ENCODE measurements at places on chromosomes 13 and 19.

DNA sequence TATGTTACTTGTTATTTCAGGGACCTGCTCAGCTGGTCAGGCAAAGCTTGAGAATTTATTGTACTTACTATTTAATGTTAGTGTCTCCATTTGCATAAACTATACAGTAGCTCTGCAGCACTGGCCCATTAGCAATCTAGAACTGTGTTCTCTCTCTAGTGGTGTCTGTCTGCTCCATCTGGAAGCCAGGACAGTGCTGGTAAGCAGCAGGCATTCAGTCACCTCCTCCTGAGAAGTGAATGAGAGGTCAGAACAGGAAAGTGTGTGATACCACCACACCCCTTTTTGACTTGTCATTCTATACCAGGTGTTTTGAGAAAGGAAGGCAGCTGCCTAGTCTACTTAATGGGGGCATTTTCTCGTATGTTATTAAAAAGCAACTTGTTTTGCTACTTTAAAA, 3.9 kb downstream of the COG3 start:
- no peak for DNase-seq

- no peak for DNase-seq
These were observed 809.6 kb downstream of the EFNB2 start for GRCh38 chr13:105725887-105726286.

DNA sequence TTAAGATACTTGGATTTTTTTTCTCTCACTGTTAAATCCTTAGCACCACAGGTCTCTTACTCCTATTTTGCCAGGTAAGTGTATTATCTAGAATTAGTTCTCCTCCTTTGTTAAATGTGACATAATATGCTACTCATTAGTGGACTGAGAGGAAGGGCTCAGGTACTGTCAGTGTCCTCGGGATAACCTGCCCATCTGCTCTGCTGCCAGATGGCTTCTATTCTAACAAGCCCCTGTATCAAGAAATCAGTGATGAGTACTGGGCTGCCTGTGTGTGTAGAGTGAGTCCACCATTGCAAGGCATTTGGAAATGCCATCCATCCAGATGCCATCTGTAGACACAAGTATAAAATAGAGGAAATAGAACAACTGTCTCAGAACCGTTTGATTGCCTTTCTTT, 209.6 kb downstream of the ATP8A2 start:
- DNase-seq: no peak

- no peak for DNase-seq
These were observed 15.8 kb upstream of the GJB6 start for GRCh38 chr13:20247963-20248362.

GRCh38 chr13:72390909-72391308, 336.5 kb downstream of the MZT1 start:
- no peak for DNase-seq

- no peak for DNase-seq
These were observed 32.5 kb upstream of the NDFIP2 start for GRCh38 chr13:79448413-79448812.

DNA sequence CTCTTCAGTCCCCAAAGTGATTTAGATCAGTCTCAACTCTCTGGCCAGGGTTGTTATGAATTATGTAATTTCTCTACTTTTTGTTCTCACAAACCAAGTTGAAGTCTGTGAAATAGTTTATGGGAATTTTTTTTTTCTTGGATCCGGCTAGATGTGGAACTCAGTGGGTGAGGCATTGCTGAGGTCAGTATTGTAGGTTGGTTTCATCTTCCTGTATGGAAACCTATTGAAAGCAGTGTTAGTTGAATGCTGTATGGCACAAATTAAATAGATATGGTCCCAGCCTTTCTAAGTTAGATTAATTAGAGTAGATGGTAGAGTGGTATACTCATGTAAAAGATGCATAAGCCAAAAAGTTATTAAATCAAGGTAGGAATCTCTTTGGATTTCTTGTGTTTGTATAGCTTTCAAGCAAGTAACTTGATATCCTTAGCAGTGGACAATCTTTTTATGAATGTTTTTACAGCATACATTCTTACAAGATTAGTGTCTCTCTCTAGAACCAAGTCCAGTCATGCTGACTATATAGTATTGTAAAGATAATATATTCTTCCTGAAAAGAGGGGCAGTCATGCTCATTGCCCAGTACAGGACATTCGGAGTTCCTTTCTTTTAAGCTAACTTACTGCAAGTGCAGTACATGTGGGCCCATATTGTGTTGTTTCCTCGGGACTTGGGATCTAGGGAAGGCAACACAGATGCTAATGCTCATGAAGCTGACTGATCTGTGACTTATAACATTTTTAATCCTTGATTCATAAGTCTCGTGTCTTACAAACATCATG, 2541.1 kb downstream of the PCDH9 start:
- no peak for DNase-seq

DNA sequence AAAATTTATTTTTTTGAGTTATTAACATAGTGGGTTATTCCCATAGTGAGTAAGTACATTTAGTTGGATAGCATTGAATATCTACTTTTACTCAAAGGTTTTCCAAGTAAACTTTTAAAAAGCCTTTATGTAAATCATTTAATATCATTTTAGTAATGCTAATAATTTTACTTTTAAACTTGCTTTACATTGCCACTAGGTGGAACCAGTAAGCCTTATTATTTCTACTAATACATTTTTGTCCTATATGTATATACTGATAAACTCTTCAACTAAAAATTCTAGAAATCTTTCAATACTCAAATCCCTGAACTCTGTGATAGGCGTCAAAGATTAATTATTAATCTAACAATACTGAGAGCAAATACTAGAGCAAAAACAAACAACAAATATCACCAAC, 1709.2 kb upstream of the PCDH20 start:
- DNase-seq: no peak

DNA sequence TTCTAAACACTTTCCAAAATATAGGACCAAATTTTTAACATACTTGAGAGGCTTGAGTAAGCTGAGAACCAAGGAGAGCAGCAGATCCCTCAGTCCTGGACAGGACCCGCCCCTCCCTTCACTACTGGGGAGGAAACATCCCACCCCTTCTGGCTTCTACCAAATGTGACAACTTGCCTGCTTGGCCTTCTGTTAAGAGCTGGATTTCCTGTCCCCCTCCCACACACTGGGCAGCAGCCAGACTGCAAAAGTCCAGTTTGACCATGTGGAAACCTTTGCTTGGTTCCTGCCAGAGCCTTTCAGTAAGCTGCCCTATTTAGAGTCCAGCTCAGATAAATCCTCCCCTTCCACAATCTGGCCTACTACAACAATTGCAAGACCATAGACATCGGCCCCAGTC, 84.3 kb downstream of the FGF14 start:
- DNase-seq: no peak

GRCh38 chr19:13097463-13098258, 5.0 kb downstream of the LYL1 start:
- no peak for DNase-seq

GRCh38 chr19:31424861-31425620, 75.8 kb upstream of the TSHZ3 start:
- no peak for DNase-seq

- DNase-seq: no peak
These were observed 20.2 kb downstream of the AP1M1 start for GRCh38 chr19:16217716-16218451.

Data from GM13977 (cell line).